ENCODE measurements at places on chromosomes 5 and 9.

- no peak for DNase-seq
Measured at GRCh38 chr9:84002344-84002743, 21.7 kb downstream of the RMI1 start.

DNA sequence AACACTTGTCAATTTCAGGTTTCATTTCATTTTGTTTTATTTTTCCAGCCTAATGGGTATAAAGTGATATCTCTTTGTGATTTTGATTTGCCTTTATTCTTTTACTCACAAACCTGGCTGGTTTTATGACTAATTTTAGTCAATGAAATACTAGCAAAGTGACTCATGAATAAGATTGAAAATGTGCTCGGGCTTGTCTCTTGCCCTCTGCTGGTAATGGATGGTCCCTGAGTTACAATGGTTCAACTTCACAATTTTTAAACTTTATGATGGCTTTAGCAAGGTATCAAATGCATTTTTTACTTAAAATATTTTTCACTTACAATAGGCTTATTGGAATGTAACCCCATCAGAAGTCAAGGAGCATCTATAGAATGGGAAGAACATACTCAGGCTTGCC lies 431.4 kb upstream of the CCNG1 start:
- no peak for DNase-seq

GRCh38 chr9:72687331-72687730 lies 165.9 kb downstream of the TMC1 start:
- DNase-seq, result no peak

DNA sequence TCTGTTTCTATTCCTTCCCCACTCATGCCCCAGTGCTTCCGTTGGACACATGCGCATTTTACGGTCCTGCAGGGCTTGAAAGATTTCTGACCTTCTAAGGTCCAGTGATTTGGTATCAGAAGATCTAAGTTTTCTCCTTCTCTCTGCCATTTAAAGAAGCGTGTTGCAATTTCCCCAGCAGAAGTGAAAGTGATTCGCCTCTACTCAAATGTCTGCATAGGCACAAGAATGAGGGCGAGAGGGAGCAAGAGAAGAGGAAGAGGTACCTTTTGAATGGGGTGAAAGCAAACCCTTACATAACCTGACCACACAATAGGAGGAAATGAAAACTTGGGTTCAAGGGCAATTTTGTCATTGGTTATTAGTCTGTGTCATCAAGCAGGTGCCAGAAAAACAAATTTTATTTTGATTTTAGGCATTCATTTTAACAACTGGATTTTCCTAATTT lies 31.7 kb upstream of the NR3C1 start:
- DNase-seq, result no peak

- no peak for DNase-seq
Measured at GRCh38 chr5:42641336-42642005, 115.1 kb upstream of the CCDC152 start.

DNA sequence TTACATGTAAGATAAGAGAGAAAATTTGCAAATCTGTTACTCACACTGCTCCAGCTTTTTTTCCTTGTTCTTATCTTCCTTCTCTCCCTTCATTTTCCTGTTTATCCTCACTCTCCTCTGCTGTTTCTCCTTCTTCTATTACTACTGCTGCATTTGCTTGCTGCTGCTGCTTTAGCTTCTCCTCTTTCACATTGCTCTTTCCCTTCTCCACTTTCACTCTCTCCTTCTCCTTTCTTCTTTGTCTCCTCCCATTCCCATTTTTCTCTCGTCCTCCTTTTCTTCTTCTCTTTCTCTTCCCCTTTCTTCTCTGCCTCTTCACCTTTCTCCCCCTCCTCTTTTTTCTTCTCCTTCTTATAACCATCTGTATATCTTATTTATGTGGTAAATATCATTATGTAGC lies 288.6 kb downstream of the CDH9 start:
- DNase-seq, result no peak

GRCh38 chr5:407801-408268 lies 35.1 kb upstream of the EXOC3 start:
- DNase-seq, result no peak

DNA sequence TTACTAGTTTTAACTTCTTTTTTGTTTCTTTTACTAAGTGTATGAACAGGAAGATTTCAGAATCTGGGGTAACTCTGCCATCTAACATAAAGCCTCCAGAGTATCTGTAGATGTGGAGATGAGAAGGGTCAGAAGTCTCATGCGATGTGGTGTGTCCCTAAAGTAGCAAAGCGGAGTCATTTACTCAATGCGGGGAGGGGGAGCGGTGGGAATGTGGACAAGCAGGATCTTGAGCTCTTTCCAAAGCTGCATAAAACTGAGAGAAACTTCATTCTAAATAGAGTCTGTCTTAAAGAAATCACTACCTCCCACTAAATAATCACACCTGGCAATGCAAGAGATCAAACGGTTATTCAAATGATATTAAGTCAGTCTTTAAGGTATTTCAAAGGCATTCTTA lies 92.4 kb downstream of the MED27 start:
- no peak for DNase-seq
